ENCODE measurements at places on chromosomes 1 and 21.

- no peak for DNase-seq
Measured at GRCh38 chr1:237888143-237888542, 2.6 kb downstream of the ZP4 start.

- DNase-seq: no peak
Measured at GRCh38 chr21:15355066-15355465, 290.3 kb upstream of the NRIP1 start.

- DNase-seq: no peak
Measured at GRCh38 chr1:4931486-4931885, 277.1 kb downstream of the AJAP1 start.

DNA sequence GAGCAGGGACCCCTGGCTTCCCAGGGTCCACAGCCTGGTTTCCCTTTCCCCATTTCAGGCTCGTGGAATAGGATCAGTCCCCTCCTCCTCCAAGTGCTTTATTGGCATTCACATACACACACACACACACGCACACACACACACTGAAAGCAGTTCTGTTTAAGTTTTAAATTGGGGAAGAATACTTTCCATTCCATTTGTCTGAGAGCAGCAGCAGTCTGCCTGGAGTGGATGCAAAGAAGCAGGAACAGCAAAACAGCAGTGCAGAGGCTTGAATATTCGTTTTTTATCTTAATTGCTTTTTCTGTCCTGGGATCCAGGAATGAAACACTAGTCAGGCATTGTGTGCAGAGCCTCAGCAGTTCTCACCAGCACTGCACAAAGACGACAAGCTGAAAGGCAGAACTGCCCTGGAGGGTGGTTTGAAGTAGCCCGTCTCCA, 7.1 kb downstream of the CYB561D1 start:
- no peak for DNase-seq

- DNase-seq: no peak
Measured at GRCh38 chr1:119136401-119136800, 4.1 kb downstream of the WARS2 start.

GRCh38 chr1:44112486-44112885, 6.1 kb upstream of the KLF17 start:
- DNase-seq: no peak

DNA sequence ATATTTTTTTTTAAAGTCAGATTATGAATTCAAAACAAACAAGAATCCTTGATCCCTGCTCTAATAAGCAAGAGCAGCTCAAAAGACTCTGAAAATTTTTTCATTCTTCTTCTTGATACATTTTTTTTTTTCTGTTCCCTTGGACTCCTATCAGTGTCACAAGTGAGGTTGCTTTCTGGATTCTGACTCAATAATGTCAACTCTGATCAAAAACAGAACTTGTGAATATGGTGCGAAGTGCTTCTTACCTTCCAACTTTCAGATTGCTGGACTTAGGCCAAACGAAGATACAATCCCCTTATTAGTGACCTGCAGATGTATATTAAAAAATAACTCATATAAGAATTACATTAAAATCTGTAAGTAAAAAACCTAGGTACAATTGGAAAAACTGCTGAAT, 136.1 kb downstream of the GPATCH2 start:
- no peak for DNase-seq

DNA sequence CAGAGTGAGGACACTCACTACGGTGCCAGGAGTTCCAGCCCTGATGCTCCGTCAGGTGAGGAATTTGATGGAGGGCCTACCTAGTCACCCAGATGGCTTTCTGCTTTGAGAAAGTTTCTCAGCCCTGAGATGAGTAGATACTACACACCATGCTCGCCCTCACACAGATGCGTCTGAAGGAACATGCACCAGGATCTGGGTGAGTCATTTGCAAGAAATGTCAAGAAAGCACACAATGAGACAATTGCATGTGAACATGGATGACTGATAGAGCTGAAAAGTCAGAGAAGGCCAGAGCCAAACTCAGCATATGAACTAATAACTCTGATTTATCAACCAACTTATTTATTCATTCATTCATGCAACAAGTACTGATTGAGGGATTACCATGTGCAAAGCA, 483.9 kb downstream of the OMA1 start:
- no peak for DNase-seq

DNA sequence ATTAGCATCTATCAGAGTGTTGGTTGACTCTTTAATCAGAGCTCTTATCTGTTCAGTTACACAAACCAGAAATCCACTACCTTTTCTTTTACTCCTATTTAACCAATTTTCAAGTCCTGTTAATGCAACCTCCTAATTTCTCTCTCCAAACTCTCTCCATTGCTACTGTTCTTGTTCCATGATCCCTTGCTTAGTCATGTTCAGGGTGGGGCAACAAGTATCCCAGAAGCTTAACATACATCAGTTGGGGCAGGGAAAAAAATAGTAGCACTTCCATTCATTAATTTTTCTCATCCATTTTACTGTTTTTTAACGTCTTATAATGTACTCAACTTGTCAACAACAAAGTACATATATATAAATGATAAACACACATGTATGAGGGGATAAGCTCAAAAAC, 111.2 kb upstream of the LBR start:
- no peak for DNase-seq

DNA sequence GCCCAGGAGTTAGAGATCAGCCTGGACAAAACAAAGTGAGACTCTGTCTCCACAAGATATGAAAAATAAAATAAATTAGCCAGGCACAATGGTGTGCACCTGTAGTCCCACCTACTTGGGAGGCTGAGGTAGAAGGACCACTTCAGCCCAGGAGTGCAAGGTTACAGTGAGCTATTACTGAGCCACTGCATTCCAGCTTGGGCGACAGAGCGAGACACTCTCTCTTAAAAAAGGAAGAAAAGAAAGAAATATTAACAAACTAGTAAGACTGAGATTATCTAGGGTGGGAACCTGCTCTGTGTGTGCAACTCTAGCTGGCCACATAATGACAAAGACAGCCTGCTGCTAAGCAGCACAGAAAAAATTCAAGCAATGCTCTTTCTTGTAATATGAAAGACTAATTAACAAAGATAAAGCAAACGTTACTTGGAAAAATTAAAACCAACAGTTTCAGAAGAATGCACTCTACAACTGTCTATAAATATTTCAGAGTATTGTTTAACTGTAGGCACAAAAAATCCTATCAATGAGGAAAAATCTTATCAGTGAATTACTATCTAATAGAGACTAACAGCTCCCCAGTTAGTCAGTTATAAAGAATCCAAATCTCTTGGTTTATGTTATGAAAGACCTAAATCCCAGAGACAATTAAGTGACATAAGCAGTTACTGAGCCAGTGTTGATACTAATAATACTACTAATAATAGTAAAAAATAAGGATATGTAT, 74.5 kb downstream of the ENAH start:
- no peak for DNase-seq

DNA sequence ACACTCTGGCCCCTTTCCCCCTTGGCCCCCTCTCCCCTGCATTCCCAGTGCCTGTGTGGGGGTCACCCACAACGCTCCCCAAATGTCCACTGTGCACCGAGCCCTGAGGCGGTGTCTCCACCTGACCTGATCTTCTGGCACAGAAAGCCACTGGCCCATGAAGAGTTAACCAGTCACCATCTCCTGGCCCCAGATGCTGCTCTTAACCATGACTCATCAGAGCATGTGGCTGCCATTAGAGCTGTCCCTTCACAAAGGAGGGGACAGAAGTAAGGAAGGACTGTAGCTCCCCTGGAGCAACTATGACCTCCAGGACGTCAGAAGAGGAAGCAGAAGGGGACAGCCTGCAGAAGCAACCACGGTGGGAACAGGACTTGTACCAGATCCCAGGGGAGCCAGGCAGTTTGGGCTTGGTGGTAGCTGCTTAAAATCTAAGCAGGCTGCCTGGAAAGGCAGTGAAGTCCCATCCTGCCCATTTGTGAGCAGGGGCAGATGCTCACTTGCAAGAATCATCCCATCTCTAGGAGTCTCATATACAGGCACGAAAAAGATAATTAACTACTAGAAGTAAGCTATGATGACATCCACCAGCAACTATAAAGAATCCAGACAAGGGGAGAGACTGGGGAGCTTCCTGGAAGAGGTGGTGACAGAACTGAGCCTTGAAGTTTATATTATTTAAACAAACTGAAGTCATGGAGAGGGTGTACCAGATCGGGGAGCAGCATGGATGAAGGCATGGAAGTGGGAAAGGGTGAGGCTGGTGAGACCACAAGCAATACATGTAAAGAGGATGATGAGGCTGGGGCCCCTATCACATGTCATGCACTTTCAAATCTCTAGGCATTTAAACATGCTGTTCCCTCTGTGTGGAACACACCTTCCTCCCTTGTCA, 1.1 kb upstream of the TTC39A start:
- DNase-seq: no peak

Data from stimulated activated CD8-positive, alpha-beta memory T cell treated with anti-CD3 and anti-CD28 coated beads, Interleukin-15, amount 100 ng/mL, for 1 hour (primary cell).